ENCODE measurements at places on chromosomes 6 and 20.
A peak's percentile ranks its signal among the peaks of the same experiment; 100 is the strongest.

DNA sequence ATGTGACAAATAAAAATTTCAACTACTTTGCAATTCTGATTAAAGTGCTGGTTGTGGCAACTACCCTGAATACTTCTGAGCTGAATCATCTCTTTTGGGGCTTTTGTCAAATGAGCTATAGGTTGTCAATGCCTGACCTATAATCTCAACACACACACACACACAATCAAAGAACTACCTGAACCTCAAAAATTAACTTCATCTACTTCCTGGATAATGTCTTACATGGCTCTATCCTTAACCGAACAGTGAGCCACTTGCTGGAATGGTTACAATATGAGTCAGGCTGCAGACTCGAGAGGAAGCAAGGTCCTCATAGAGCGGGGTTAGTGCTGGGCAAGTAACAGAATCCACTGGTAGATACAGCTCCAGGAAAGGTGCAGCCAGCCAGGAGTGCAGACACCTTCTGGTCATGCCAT lies 70.6 kb upstream of the DST start:
- no peak for DNase-seq

GRCh38 chr6:120304223-120304622 lies 954.7 kb upstream of the MAN1A1 start:
- DNase-seq = no peak

DNA sequence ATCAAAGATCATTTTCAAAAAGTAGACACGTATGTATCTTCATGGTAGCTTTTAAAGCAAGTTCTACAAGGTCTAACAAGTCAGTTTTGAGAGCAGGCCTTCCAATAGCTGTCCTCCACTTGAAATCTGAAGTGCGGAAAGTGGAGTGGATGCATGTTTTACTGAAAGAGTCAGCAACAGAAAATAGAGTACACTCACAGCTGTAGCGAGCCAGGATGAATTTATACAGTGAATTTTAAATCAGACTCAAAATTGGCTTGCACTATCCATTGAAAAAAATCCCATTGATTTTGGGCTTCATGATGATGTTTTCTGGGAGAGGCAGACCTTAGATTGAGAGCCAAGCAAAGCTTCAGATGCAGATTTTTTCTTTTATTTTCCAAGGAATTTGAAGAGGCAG lies 80.6 kb downstream of the GJA10 start:
- no peak for DNase-seq

DNA sequence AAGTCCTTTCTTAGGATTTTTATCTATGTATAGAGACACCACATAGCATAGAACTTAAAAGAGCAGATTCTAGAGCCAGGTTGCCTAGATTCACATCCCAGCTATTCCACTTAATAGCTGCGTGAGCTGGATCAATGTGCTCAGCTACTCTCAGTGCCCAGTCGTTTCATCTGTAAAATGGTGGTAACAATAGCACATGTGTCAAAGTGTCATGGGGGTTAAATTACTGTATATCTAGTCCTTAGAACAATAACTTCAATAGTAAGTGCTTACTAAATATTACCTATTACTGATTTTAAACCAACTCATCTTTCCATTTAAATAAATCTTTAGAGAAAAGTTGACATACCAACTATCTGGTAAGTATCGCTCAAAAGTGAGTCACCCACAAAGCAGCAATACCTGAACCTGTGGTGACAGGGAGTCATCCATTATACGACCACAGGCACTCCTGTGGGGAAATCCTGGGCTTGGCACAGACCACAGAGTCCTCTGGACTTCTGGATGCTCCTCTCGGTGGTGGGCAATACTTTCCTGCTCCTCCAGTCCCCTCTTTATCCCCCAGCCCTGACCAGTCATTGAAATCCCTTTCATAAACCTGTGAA lies 154.8 kb downstream of the PDSS2 start:
- DNase-seq = no peak

GRCh38 chr6:57224769-57225515 lies 2.8 kb upstream of the RAB23 start:
- DNase-seq = no peak

- no peak for DNase-seq
These were observed 506.7 kb downstream of the KIF16B start for GRCh38 chr20:16066571-16066970.

DNA sequence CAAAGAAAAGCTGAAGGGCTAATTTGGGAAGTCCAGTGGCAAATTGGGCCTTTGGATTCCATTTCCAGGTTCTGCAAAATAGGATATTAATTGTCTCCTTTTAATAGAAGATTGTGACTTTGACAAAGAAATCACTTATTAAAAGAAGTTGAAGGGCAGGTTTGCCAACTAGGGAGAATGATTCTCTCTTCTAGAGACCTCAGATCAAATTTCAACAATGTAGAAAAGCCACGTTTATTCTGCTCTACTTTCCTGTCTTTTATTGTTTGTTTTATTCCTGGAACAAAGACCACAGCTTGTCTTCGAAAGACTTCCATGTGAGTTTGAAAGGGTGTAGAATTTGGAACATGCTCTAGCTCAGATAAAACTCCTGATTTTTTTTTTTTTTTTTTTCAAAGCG lies 65.5 kb upstream of the PRL start:
- DNase-seq = no peak

GRCh38 chr6:38688579-38689087 lies 14.3 kb downstream of the GLO1 start:
- no peak for DNase-seq

DNA sequence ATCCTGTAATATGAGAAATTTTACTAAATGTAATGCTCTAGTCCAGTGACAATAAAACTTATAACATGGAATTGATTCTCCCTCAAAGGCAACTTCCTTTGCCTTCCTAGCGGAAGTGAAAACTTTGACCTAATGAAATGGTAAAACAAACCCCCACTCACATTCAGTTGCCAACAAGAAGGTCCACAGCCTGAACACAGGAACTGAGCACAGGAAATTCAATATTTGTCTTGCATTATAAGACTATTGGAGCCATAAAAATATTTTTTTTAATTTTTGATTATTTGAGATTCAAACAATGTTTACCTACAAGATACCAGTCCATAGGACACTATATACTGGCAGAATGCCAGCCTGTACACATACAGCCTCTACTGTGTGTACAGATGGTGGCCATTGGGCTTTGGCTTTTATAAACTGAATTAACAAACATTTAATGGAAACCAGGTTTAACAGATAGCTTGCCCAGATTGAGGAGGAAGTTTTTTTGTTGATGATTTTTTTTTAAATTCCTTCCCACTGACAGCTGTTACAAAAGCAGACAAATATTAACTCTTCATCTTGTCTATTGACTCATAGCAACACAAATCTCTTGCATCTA lies 481.5 kb upstream of the JAG1 start:
- DNase-seq = no peak

DNA sequence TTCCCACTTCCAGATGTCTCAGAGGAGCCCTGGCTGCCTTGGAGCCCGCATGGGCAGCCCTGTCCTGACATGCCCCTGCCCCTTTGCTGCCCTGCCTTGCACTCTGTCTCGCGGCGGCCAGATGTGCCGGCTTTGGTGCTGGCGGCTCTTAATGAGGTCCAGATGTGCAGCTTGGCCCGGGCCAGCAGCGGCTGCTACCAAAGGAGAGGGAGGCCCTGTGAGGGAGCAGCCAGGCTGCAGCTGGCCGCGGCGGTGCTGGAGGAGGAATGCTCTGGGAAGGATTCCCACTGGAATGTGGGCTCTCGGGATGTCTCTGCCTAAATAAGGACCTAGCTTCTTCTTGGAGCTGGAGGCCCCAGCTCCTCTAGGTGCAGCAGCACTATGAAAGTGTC lies 72.4 kb downstream of the FGD2 start:
- DNase-seq = no peak

- peak; percentile 44 for DNase-seq
These were observed 782.4 kb upstream of the EYS start for GRCh38 chr6:66489269-66489987.

DNA sequence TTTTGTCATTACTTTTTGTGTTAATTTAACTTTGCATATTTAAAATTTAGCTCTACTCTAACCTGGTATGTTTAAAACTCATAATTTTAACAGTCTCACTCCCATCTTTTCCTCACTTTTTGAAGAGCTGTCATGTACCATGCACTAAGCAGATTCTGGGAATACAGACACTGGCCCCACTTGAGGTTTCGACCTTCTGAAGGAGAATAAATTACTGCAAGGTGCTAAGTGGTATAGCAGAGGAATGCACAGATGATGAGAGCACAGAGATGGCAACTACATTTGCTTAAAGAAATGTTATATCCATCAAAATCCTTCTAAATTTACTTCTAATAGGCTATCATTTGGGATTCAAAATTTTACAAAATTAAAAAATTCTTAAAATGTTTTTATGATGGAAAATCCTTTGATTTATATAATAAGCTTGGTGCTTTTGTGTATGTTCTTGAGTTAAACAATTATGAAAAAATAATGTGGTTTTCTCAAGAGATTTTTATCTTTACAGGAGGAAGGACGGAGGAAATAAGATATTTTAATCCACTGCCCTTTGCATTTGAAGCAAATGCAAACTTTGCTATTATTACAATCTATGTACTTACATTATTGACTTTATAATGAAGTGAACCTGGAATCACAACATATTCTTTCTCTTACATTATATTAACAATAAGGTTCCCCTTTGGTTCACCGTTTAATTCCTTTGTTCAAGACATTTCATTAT lies 79.3 kb downstream of the AHI1 start:
- no peak for DNase-seq

DNA sequence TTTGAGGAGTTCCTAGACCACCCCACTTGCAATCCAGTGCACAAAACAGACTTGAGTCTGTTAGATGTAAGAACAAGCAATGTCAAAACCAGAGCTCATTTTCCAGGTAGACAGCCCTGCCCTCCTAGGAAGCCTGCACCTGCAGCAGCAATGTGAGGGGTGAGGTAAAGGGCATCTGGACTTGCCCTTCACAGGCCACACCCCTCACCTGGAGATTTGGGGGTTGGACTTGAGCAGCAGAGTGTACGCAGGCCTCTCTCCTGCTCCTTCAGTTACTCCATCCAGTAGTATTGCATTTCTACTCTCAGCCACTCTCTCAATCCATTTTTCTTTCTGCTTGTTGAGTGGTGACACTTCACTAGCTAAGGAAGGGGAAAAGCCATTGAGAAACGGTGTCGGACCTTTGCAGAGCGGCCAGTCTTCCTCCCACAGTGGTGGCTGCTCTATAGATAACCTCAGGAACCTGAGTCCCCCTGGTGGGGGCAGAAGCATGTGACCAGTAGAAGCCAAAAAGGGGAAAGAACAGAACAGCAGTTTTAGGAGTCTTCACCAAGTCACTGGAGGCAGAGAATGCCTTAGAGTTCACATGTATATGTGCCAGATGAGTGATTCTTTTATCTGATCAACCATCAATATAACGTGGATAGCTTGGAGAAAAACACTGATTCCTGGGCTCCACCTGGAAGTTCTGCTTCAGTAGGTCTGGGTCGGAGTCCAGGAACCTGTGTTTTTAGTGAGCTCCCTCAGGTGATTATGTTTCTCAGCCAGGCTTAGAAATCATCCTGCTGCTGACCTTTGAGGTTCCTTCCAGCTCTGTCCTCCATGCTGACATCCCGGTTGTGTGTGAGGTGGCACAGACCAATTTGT lies 28.0 kb downstream of the ARFGEF2 start:
- no peak for DNase-seq

DNA sequence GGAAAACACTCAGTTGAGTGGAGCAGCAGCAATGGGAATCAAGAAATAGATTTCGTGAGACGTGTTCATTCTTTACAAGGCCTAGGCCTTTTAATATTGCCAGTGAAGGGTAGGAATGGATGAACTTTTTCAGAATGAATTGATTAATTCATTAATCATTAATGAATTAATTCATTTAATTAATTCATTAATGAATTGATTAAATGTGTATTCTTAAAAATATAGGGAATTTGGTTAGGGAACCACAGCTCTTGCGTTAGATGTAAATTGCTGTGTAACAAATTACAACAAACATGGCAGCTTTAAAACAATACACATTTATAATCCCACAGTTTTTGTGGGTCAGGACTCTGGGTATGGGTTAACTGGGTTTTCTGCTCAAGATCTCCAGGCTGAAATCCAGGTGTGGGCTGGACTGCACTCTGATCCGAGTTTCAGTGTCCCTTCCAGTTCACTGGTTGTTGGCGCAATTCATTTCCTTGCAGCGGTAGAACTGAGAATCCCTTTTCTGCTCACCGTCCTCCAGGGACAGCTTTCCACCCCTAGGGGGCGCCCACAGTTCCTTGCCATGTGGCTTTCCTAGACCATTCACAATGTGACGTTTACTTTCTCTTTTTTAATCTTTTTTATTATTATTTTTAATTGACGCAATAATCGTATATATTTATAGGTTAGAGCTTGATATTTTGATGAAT lies 32.8 kb upstream of the BCAS1 start:
- DNase-seq = peak; percentile 88

DNA sequence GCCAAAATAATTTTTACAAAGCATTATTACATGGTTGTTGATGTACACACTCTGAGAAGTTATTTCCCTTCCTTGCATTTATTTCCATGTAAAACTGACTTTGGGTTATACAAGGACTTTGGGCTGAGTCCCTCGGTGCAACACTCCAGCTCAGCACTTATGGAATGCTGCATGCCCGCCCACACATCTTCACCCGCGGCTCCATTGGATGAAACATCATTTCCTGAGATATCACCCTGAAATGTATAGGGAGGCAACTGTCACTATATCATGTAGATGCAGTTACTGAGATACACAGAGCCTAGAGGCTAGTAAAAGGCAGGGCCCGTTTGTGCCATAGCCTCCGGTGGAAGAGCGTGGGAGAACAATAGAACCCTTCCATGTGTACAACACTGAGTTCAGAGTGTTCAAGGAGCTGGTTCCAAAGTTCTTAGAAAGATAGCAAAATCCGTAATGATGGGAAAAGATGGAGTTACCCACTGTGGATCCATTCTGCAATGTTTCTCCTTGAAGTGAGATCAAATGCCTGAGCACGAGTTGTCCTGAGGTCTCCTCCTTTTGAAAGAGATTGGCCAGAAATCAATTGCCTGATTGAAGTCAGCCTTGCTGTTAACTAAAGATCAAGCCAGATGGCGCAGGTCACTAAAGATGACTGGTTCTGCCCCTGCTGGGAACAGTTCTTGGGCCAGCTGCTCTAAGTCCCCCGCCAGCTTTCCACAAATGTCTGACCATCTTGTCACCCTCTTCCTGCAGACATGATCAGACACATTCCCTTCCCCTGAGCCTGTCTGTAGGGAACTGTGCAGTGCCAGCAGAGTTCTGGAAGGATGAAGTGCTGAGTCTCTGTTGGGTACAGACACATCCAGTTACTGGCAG lies 100.9 kb upstream of the IYD start:
- no peak for DNase-seq

- no peak for DNase-seq
These were observed 162.6 kb upstream of the PRND start for GRCh38 chr20:4559106-4559505.

GRCh38 chr20:49759266-49759950 lies 45.7 kb upstream of the B4GALT5 start:
- DNase-seq = no peak
